ENCODE measurements at places on chromosomes 2 and 18. TPM values are rescaled to one million over a fixed set of nuclear protein-coding genes. Genes with fewer than 3 reads are reported as not detected.
A peak's percentile ranks its signal among the peaks of the same experiment; 100 is the strongest.

CTAGE1 gene
- 0.43 TPM for total RNA-seq

TUBA3E gene
- total RNA-seq = not detected

SLC40A1 gene
- 19.4 TPM for total RNA-seq

STPG4 gene
- total RNA-seq = 0.64 TPM

TNS1 gene
- total RNA-seq = 147 TPM

KLHL29 gene
- total RNA-seq = 14.7 TPM

MEP1B gene
- 0.64 TPM for total RNA-seq

TBR1 gene
- total RNA-seq = under 0.01 TPM

ST8SIA5 gene
- total RNA-seq = under 0.01 TPM

UGT1A5 gene
- not detected for total RNA-seq

DHRS9 gene
- not detected for total RNA-seq

TMEM127 gene
- 29.6 TPM for total RNA-seq

DNA sequence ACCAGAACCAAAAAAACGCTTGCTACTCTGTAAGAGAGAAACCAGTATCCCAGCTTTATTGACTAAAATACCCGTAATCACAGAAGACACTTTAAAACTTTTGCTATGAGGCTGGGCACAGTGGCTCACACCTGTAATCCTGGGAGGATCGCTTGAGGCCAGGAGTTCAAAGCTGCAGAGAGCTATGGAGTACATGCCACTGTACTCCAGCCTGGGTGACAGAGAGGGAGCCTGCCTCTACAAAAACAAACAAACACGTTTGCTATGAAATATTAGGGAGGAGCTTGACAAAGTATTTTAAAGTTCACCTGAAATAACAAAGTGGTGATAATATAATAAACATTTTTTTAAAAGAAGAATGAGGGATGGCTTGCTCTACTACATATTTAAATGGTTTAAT lies 28.5 kb upstream of the RIOK3 start:
- DNase-seq = no peak

- DNase-seq = no peak
Observed at GRCh38 chr2:108414945-108415344, 34.1 kb upstream of the GCC2 start.

- no peak for DNase-seq
Observed at GRCh38 chr2:186853951-186854350, 5.0 kb upstream of the ZSWIM2 start.

GRCh38 chr2:207157162-207157481 lies 8.6 kb downstream of the KLF7 start:
- DNase-seq = no peak

- no peak for DNase-seq
Observed at GRCh38 chr18:59012815-59013705, 126.6 kb upstream of the SEC11C start.

- DNase-seq = no peak
Observed at GRCh38 chr2:238988105-238988504, 140.2 kb downstream of the TWIST2 start.

GRCh38 chr2:188117706-188118105 lies 174.0 kb upstream of the GULP1 start:
- DNase-seq = no peak

- DNase-seq = no peak
Observed at GRCh38 chr2:16257322-16258028, 317.1 kb downstream of the MYCN start.

GRCh38 chr2:26913999-26914658 lies 56.3 kb upstream of the MAPRE3 start:
- no peak for DNase-seq

- no peak for DNase-seq
Observed at GRCh38 chr2:210000464-210001324, 1.7 kb upstream of the RPE start.

- DNase-seq = no peak
Observed at GRCh38 chr2:232516551-232516950, 3.6 kb upstream of the PRSS56 start.

DNA sequence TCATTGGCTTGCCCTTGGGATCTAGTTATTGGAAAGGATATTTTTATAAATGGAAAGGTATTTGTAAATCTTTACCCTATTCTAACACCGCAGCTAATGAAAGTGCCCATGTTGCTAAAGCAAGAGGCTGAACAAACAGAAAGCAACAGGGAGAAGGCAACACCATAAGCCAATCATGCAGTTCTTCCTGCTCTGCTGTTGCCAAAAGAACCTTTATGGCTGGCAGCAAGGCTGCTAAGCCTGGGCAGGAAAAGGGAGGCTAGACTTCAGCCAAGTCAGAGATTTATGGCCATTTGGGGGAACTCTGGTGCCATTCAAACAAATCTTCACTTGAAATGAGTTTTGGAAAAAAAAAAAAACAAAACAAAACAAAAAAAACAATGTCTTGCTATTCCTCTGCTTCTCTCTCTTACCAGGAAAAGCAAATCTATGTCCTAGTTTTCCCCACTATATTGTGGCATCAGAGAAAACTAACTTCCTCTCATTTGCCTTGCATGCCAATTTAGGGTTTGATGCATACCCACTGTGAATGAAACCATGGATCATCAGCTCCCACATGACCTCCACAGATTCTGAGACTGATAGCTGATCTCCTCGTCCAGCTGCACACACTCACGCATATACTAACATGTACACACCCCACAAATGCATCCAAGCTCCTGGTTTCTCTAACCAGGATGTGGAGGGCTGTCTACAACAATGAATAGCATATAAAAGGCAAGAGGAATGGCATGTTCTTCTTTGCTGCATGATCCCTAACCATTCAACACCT lies 179.3 kb downstream of the C1D start:
- no peak for DNase-seq

- no peak for DNase-seq
Observed at GRCh38 chr2:506866-507265, 170.3 kb downstream of the TMEM18 start.

DNA sequence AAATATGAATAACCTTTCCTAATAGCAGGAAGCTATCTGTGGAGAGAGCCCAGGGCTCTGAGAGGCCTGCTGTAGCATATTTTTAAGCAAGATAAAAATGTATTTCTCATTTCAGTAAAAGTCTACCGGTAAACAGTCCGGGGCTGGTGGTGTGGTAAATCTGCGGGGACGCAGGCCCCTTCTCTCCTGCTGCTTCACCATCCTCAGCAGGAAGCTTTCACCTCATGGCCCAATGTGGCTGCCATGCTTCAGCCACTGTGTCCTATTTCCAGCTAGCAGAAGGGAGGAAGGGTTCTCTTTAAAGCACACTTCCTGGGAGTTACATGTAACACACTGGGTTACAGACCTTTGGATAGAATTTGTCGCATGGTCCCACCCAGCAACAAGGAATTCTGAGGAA lies 79.5 kb upstream of the ODC1 start:
- DNase-seq = no peak

DNA sequence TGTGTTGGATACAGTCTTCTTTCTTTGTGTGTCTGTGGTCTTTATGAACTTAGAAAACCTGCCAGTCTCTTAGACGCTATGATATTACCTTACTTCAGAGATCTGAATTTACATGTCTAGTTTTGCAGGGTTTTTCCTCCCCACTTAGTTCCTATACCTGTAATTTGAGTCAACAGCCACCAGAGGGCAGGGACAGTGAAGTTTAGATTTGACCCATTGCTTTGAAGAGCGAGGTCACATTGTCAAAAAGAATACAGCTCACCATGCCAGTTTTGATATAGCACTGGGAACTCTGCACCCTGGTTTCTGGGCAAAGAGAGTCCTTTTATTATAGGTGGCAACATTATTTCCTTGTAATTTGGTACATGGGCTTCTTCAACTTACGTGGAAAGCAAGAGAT lies 102.3 kb downstream of the MAPK4 start:
- DNase-seq = no peak

DNA sequence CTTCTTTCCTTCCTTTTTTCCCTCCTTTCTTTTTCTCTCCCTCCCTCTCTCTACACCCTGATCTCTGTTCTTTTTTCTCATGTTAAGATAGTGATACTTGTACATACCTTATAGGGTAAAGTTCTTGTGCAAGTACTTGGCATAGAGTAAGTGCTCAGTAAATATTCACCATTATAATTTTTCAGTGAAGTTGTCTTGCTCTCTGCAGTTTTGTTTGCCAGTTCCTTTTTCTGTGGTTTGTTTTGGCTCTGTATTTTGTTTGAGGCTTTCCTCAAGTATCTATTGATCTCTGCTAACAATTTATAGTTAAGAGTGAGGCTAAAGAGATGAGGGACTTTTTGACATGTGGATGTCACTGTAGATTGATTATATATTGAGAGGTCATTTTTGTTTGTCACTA lies 48.0 kb downstream of the MTX2 start:
- DNase-seq = no peak

- DNase-seq = no peak
Observed at GRCh38 chr2:241925277-241925676, 55.7 kb downstream of the RTP5 start.

DNA sequence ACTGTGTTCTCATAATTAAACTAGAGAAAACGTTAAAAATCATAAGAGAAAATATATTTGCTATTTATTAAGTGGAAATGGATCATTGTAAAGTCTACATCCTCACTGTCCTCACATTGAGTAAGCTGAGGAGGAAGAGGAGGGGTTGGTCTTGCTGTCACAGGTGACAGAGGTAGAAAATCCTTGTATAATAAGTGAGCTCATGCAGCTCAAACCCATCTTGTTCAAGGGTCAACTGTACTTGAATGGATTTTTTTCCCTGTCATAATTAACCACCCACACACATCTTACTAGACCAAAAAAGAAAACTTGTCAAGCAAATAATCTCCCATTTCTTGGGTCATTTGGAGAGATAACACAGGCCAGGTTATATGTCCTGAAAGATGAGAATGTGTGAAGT lies 231.2 kb downstream of the NEDD4L start:
- no peak for DNase-seq

GRCh38 chr18:76426737-76427305 lies 68.2 kb downstream of the ZNF516 start:
- DNase-seq = peak; percentile 53

DNA sequence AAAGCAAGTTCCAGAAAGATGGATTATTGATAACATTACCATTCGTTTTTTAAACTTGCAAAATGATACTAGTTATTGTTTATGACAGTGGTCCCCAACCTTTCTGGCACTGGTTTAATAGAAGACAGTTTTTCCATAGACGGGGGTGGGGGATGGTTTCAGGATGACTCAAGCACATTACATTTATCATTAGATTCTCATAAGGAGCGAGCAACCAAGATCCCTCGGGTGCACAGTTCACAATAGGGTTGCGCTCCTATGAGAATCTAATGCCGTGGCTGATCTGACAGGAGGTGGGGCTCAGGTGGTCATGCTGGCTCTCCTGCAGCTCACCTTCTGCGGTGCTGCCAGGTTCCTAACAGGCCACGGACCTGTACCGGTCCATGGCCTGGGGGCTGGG lies 86.2 kb downstream of the BCL2 start:
- DNase-seq = no peak

GRCh38 chr2:48269117-48269822 lies 260.7 kb upstream of the STON1 start:
- no peak for DNase-seq

- DNase-seq = no peak
Observed at GRCh38 chr2:174666845-174667244, 69.2 kb upstream of the WIPF1 start.

DNA sequence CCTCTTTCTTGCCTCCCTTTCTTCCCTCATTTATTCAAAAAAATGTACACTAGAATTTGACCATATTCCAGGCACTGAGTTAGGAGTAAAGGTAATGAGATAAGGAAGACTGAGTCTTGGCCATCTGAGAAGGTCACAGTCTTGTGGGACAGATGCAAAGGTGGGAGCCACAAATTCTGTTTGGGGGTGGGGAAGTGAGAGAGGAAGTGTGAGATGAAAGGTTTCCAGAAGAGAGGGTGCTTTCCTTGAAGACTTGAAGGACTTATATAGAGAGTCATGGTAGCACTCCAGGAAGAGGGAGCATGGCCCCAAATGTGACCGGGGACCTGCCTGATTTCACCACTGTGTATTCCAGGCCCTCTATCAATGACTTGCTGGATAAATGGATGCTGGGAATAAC lies 320.6 kb downstream of the LPIN1 start:
- DNase-seq = no peak

Data from fibroblast of villous mesenchyme (primary cell).